ENCODE measurements at places on chromosomes 13 and 19.

DNA sequence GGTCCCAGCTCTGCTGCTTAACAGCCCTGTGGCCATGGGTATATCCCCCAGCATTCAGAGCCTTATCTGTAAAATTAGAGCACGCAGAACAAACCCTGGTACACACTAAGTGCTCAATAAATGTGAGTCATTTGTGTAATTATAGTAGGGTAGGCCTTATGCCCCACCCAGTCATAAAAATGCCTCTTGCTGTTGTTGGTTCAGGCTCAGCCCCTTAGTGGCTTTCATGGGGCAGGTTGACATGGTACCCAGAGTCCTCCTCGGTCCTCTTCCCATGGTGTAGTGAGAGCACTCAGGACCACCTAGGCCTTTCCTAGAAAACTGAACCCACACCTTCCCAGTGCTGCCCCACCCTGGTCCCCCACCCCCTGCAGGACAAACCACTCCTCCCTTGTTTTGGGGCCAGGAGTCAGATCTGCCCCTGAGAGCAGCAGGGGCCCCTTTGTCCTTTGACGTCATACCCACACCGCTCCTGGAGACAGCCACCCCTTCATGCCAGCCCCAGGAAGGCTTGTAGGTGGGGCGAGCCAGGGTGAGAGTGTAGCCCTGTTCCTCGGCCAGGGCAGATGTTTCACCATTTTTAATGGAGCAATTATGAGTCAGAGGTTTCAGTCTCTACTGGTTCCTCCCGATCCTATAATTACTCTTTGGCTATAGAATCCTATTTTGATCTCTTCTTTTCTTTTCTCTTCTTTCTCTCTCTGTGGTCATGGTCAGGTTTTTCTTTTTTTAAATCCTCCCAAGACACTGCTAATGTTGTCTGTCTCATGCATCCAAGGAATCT lies 36.8 kb downstream of the ACTN4 start:
- DNase-seq: no peak

GRCh38 chr19:41795031-41795461 lies 1.3 kb upstream of the CEACAM3 start:
- DNase-seq: no peak

- no peak for DNase-seq
Observed at GRCh38 chr19:28394725-28395124, 818.2 kb downstream of the UQCRFS1 start.

- no peak for DNase-seq
Observed at GRCh38 chr13:72507416-72508199, 219.8 kb downstream of the MZT1 start.

DNA sequence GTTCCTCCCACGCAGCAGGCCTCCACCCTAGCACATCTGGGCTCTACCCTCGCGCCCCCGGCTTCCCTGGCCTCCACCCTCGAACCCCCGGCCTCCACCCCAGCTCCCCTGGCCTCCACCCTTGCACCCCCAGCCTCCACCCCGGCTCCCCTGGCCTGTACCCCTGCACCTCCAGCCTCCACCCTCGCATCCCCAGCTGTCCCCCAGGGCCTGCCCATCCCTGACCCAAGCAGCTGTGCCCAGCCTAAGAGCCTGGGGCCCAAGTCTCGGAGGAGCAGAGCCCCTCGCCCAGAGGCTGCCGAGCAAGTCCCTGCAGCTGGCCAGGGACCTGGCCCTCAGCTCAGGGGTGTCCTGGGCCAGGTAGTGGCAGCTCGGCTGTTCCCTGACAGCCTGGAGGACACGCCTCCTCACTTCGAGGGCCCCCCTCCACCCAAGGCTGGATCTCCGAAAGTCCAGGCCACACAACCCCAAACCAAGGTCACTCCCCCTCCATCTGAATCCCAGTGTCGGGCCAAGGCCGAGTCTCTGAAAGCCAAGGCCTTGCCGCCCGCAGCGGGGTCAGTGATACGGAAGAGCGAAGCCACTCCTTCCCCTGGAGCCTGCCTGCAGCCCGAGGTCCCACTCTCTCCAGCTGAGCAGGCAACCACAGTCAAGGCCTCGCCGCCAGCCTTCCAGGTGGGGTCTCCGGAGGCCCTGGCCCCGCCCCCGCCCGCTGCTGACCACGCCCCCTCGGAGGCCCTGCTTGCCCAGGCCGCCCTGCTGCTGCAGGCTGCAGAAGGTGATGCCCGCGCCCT lies 7.9 kb upstream of the ARHGAP33 start:
- peak; percentile 26 for DNase-seq

DNA sequence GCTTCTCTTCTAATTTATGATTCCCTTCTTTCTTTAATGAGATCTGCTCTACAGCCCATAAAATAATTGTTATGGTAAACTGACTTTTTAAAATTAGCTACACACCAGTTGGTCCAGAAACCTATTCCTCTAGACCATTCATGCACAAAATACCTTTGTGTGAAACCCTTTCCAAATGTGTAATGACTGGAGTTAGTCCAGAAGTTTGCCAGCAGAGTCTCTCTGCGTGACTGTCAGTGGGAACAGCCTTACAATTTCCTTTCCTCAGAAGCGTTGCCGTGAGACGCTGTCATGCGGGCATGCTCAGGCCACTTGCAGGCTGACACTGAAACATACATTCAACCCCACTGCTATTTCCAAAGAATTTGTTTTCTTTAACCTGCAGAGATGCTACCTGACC lies 965.2 kb downstream of the PCDH9 start:
- no peak for DNase-seq

DNA sequence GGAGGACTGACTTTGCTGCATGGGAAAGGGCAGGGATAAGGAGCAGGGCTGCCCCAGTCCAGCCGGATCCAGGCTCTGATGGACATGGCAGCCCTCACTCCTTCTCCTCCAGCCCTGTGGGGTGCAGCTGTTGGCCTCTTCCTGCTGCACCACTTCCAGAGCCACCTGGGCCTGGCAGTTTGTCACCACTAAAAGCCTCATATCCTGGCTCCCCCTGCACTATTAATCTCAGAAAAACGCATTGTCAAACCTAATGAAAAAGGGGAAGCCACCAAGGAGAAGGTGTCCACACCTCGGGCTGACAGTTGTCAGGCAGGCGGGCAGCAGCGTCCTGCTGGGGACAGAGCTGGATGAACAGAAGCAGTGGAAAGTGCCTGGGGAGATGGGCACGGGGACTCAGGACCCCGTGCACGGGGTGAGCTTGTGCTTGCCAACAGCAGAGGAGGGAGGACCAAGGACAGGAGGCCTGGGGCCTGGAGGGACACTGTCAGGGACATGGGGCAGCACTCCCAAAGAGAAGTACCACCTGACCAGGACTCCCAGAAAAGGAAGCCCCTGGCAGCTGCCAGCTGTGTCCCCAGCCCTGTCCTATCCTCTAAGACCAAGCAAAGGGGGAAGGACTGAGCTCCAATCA lies 151.1 kb upstream of the TSHZ3 start:
- no peak for DNase-seq

DNA sequence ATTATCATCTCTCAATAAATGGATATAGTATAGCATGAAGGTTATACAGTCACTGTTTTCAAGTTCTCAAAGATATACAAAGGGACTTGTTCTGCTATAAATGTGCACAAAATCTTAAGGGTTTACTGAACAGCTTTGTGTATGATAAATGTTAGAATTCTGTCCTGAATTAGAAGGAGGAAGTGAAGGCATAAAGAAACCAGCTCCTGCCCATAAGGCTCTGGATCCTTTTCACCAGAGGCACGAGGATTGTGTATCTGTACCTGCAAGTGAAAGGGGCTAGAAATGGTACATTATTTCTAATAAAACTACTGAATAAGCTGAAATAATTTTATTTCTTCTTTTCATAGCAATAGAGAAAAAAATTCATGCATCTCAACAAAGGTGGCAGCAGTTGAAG lies 32.4 kb downstream of the PHF11 start:
- DNase-seq: no peak

DNA sequence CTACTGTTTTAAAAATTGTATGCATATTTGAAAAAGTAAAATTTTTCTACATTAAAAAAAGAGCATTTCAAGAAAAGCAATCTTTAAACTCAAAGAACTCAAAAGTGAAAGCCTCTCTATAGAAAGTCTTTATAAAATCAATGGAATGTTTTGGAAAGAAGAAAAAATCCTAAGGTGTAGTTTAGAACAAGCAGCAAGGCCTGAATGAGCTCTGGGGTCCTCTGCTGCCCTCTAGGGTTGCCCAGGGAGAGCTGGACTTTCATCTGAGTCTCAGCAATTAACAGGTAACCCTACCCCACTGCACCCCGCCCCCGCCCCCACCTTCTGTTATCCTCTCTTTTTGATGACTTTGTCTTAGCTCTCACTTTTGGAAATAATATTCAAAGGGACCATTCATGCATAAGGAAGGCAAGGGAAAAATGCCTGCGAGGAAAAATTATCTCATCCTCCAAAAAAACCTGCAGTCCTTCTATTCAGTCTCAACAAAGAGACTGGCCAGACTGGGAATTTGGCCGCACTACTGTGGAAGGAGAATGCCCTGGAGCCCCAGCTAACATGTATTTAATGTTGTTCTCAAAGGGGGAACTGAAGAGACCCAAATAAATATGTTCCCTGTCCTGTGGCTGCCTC lies 24.1 kb downstream of the SLC25A30 start:
- DNase-seq: peak; percentile 68

DNA sequence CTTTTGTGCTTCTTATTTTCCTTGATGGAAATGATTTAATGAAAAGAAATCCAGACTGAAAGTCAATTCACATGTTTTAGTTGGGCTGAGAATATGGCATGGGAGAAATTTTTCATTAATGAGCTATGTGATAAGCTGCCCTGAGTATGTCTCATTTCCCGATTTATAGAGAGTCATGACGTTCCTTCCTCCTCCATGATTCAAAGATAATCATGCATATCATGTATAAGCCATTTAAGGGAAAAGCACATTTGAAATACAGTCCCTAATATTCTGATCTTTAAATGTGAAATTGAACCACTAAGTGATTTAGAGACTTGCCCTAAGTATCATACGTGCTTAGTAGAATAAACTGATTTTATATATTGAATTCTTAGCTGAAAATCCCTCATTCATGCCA lies 840.9 kb downstream of the PCDH17 start:
- no peak for DNase-seq

DNA sequence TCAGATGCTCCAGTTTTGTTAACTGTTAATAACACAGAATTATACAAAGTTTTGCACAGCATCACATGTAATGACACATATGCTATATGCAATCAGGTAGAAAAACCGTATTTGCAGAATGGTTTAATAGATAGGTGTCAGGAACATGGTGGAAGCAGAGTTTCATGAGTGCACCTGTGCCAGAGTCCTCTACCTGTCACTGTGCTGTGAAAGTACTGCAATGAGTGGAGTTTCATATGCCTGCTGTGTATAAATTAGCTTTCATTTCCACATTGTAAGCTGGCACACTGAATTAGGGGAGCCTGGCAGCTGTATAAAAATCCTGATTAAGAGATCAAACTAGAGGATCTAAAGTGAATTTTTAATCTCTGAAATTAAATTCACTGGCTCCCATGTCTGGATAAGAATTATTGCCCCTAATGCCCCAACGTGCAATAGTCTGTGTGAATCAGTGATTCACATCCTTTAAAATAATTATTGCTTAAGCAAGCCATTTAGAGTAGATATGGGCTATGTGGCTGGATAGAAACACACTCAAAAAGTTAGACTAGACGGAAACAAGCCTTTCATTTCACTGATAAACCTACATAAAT lies 8.5 kb upstream of the EEF1AKMT1 start:
- DNase-seq: peak; percentile 12

- no peak for DNase-seq
Observed at GRCh38 chr13:97225533-97225932, 3.4 kb downstream of the MBNL2 start.

GRCh38 chr13:67395577-67395976 lies 165.4 kb upstream of the PCDH9 start:
- DNase-seq: no peak

DNA sequence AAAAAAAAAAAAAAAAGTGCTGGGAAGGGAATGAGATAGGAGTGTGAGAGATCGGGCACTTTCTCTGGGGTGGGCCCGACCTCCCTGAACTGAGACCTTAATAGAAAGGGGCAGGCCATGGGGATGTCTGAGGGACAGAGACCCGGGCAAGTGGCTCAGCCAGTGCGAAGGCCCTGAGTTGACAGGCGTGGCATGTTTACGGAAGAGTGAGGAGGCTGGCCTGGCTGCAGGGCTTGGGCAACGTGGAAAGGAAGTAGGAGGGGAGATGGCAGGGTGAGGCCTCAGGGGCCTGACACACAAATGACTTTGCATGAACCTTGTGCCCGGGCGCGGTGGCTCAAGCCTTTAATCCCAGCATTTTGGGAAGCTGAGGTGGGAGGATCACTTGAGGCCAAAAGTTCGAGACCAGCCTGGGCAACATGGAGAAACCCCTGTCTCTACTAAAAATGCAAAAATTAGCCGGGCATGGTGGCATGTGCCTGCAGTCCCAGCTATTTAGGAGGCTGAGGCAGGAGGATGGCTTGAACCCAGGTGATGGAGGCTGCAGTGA lies 13.9 kb downstream of the FCHO1 start:
- DNase-seq: no peak

DNA sequence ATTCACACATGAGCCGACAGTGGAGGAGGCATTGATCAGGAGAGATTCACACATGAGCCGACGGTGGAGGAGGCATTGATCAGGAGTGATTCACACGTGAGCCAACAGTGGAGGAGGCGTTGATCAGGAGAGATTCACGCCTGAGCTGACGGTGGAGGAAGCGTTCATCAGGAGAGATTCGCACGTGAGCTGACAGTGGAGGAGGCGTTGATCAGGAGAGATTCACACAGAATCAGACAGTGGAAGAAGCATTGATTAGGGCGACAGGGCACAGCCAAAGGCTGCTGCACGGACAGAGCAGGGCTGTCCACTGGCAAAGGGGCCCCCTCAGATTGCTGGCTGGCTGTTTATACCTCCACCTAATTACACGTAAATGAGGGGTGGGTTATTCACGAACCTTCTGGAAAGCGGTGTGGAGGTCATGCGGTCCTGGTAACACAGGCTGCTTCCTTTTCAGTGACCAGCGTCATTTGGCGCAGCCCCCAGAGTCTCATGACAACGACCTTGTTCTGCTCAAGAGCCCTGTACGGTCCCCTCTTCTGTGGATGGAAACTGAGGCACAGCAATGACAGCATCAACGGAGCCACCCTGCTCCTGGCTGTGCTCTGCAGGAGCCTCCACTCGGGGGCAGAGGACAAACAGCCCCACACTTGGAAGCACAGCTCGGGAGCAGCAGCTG lies 50.6 kb upstream of the GAS6 start:
- DNase-seq: no peak

- no peak for DNase-seq
Observed at GRCh38 chr13:52798770-52799430, 49.5 kb downstream of the PCDH8 start.

DNA sequence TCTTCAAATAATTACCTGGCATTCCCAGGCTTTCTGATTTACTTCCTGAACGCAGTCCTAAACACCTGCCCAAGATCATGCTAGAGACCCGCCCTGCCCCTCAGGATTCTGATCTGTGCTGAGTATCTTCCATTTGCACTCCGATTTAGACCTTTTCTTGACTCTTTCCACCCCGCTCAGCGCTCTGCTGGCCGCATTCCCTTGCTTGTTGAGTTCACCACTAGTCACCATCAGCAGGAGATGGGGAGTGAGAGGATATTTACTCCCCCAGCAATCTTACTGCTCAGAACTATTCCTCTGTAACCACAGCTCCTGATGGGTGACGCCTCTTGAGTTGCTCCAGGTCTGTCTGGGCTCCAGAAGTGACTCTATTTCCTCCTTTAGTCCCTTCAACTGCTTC lies 419.4 kb upstream of the MIR17HG start:
- DNase-seq: no peak
